ENCODE measurements at places on chromosomes 4 and X.
A peak's percentile ranks its signal among the peaks of the same experiment; 100 is the strongest.

DNA sequence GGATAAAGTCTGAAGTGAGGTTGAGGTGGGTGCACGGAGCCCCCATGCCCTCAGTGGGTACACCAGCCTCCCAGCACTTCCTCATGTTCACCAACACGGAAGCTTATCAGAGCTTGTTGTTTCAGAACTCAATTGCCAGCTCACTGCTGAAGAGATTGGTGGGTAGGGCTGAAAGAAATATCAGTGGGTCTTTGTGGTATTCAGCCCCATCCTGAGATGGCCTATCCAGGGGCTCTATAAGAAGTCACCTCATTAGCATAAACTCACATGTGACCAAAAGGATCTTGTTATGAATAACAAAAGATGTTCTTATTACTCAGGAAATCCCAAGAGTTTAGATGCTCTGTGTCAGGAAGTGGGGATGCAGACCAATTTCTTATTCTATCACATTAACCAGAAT lies 177.3 kb downstream of the ARHGAP10 start:
- DNase-seq = no peak

DNA sequence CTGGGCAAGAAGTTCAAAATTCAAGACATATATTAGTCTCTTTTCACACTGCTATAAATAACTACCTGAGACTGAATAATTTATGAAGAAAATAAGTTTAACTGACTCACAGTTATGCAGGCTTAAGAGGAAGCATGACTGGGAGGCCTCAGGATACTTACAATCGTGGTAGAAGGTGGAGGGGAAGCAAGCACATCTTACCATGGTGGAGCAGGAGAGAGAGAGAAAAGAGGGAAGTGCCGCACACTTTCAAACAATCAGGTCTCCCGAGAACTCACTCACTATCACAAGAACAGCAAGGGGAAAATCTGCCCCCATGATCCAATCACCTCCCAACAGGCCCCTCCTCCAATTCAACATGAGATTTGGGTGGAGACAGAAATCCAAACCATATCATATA lies 273.3 kb upstream of the RASGEF1B start:
- DNase-seq = no peak

DNA sequence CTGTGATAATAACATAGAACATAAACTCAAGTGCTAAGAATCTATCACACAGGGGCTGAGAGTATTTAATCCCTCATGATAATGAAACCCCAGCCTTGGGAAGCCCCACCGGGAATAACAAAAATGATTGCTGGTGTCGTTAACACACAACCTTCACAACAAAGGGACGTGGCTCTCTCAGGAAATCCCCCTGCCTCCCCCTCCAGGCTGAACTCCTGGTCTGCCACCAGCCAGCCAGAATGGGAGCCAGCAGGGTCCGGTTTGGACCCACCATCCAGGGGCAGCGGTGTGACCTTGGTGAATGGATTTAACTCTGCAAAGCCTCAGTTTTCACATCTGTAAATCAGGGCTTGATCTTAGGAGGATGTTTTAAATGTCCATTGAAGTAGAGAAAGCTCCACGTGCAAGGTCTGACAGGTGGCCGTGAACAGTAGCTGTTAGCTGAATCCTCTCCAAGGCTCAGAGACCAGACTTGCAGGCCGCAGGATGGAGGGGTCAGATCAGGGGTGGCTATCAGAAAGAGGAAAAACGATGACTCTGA lies 46.5 kb downstream of the ABLIM2 start:
- no peak for DNase-seq

DNA sequence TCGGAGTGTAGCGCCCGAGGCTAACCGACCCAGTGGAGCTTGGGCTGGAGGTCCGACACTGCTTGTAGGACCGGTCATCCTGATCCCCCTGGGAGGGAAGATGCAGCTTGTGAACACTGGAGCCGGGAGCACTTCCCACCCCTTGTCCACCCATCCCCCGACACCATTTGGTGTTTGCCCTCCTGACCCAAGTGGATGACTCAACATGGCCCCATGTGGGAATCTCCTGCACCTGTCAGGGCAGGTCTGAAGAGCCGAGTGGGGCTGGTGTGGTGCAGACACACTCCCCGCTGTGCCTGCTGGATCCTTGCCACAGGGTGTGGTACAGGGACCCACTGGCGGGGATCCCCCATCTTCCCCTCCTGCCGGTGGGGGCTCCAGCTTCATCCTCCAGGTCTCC lies 90.0 kb upstream of the AFAP1 start:
- peak; percentile 76 for DNase-seq

DNA sequence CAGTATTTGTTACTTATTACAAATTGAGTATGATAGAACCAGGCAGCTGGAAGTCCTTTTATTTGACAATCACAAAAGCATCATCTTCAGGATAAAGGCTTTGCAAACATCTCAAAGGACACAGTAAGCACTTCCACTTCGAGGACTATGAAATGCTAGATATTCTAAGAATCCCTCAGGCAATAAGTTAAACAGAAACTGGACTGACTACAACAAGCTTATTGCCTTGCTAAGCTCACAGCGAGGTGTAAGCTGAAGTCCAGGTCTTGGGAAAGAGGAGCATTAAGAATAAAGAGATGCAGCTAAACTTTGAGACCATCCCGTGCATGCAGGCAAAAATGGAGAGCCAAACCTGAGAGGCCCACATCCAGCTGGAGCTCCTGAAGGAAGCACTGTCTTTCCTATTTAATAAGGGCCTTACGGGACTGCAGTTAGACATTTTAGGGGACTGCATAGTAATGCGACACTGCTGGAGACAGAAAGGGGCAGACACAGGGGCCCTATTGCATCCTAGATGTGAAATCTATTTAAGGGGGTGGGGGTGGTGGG lies 38.7 kb downstream of the DCHS2 start:
- DNase-seq = no peak

DNA sequence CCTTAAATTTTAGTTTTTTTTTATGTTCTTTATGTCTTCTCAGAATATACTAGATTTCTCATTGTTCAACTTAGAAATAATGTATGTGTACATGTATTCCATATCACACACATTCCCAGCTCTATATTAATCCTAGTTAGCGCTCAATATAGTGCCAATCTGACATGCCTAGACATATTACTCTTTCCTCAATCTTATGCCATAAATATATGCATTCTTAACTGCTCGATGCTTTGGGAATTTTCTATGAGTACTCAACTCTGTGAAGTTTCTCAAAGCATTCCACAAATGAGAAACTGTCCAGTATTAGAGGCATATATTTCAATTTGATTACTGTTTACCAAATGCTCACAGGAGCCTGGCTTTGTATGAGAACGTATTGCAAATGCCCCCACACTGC lies 231.2 kb upstream of the VEGFC start:
- DNase-seq = no peak

DNA sequence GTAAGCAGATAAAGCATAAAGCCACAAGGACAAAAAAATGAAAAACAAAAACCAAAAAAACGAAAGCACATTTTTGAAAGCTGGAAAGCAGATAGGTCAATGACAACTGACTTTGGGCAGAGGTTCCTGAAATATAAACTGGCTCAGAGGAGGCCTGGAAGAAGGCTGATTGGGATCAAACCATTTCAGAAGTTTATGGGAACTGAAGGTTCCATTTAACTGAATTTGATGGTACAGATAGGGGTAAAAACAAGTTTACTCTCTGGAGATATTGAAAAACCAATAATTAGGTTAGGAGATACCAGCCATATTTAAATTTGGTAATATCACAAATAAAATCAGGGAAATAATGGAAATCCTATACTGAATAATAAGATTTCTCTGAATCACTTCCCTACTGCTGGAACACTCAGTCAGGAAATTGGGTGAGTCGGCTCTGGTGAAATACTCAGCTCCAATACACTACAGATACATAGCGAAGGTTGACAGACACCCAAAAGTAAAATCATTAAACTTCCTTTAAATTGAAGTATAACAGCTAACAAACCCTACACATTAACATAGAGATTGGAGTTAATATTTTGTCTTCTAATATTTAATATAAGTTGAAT lies 1584.3 kb downstream of the STIM2 start:
- DNase-seq = no peak

GRCh38 chrX:23376581-23376980 lies 41.9 kb downstream of the PTCHD1 start:
- DNase-seq = no peak

- DNase-seq = no peak
Observed at GRCh38 chrX:47204970-47205369, 11.3 kb downstream of the UBA1 start.

GRCh38 chrX:34559325-34559724 lies 97.8 kb downstream of the TMEM47 start:
- DNase-seq = no peak

GRCh38 chr4:4677556-4678522 lies 136.0 kb upstream of the STX18 start:
- no peak for DNase-seq

DNA sequence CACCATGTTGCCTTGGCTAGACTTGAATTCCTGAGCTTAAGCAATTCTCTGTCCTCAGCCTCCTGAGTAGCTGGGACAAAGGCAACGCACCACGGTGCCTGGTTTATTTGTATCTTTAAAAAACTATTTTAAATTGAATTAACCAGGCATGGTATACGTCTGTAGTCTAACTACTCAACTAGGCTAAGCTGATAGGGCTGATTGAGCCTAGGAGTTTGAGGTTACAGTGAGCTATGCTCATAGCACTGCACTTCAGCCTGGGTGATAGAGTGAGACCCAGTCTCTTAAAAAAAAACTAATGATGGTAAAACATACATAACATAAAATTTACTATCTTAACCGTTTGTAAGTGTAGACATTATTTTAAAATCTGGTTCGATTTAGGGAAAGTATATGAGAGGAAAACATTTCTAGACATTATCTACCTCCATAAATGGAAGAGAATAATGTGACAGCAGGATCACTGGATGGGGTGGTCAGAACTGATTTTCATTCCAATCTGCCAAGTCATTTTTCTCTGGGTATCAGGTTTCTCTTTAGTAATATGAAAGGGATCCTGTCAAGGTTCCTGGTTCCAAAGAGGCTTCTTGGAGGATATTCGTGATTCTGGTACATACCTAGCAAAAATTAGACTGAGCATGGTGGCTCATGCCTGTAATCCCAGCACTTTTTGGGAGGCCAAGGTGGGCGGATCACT lies 8.7 kb upstream of the ITGB1BP2 start:
- no peak for DNase-seq

- DNase-seq = no peak
Observed at GRCh38 chr4:136136601-136137000, 1395.7 kb downstream of the PCDH18 start.

GRCh38 chr4:82371497-82371896 lies 2.3 kb downstream of the HNRNPD start:
- no peak for DNase-seq

DNA sequence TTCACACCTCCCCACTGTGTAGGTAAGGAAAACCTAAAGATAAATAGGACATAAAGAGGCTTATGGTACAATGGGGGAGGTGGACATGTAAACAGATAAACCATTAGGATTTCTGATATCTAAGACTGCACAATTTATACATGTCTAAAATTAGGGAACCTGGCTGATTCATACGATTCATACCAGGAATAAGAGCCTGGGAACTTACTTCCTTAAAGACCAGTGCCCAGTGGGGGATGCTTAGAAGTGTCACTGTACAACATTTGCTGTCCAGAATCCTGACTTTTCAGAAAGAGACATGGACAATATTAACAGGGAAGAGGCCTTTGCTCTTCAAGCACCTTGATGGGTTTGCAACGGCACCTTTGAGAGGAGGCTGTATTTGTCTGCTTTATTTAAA lies 116.8 kb upstream of the KIT start:
- DNase-seq = no peak

DNA sequence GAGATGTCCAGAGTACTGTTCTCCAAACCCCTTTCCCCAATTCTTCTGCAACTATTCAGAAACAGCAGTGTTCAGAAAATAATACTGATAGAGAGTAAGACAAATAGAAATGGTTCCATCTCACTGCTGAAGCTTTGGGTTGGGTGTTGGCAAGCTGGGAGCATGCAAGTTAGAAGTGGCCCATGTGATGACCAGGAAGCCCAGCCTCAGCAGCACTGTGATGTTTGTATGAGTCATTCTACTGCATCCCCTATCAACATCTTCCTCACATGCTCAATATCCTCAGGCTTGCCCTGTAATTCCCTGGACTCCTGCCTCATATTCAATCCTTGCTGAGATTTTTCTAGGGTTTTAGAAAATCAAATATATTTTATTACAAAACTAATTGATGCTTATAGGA lies 96.5 kb downstream of the CHRDL1 start:
- DNase-seq = no peak

DNA sequence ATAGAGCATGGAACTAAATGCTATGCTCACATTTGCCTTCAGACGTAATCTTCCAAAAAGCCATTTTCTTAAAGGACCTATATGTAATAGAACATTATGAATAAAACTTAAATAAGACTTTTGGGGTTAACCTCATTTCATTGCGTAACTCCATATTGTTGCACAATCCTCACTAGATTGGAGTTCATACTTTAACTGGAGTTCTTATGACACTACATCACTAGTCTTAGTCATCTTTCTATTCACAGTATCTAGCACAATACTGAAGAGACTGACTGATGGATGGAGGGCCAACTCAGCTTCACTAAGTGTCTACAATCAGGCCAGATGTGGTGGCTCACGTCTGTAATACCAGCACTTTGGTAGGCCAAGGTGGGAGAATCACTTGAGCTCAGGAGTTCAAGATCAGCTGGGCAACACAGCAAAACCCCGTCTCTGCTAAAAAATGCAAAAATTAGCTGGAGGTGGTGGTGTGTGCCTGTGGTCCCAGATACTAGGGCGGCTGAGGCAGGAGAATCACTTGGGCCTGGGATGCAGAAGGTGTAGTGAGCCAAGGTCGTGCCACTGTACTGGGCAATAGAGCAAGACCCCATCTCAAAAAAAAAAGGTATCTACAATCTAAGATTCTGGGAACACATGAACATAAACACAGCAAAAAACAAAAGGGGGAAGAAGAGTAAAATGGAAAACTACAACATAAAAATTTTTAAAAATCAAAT lies 80.8 kb upstream of the MAB21L2 start:
- DNase-seq = no peak

- no peak for DNase-seq
Observed at GRCh38 chr4:168743601-168744000, 246.7 kb downstream of the PALLD start.

- DNase-seq = no peak
Observed at GRCh38 chr4:112502871-112503270, 13.1 kb downstream of the NEUROG2 start.

- DNase-seq = no peak
Observed at GRCh38 chrX:38426785-38427184, 74.4 kb downstream of the OTC start.

GRCh38 chrX:72060196-72060920 lies 71.4 kb downstream of the RTL5 start:
- DNase-seq = no peak

DNA sequence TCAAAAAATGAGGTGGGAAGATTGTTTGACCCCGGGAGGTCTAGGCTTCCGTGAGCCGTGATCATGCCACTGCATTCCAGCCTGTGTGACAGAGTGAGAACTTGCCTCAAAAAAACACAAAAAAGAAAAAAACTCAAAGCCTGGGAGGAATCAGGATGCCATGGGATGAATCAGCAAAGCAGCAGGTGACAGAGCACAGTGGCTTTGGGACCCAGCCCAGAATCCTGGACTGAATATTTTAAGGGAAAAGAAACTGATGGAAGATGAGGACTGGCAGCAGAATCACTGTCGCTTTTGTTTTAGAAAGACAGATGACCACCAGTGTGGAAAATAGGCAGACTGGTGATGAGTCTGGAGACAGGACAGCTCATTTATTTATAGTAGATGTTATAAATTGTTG lies 16.6 kb downstream of the S100G start:
- DNase-seq = no peak

- no peak for DNase-seq
Observed at GRCh38 chr4:107027379-107027778, 8.7 kb downstream of the DKK2 start.

GRCh38 chr4:45036677-45037076 lies 310.3 kb upstream of the GNPDA2 start:
- no peak for DNase-seq

GRCh38 chr4:155338196-155338595 lies 38.6 kb downstream of the MAP9 start:
- no peak for DNase-seq
